ENCODE measurements at places on chromosomes 3 and 15.

GRCh38 chr3:189781415-189781814, 150.2 kb downstream of the TP63 start:
- DNase-seq = no peak

GRCh38 chr3:18201315-18201714, 223.8 kb downstream of the SATB1 start:
- DNase-seq = no peak

GRCh38 chr3:187738071-187738330, 7.3 kb downstream of the BCL6 start:
- DNase-seq = no peak

GRCh38 chr3:23894254-23895061, 22.3 kb downstream of the NKIRAS1 start:
- no peak for DNase-seq

DNA sequence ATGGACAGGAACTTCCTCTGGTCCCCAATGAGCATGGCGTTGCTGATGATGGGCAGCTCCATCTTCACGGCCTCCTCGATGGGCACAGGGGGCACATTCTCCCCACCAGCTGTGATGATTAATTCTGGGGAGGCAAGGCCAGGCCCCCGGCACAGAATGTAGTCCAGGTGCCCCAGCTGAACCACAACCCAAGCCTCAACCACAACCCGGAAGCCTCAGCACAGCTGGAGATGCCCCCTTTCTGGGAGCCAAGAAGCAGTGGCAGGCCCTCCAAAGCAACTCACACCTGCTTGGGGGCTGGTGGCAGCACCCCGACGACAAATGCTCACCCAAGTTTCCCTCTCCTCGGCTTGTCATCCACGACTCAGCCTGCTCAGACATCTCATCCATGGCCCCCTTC, 25.2 kb downstream of the IDH3A start:
- DNase-seq = no peak

DNA sequence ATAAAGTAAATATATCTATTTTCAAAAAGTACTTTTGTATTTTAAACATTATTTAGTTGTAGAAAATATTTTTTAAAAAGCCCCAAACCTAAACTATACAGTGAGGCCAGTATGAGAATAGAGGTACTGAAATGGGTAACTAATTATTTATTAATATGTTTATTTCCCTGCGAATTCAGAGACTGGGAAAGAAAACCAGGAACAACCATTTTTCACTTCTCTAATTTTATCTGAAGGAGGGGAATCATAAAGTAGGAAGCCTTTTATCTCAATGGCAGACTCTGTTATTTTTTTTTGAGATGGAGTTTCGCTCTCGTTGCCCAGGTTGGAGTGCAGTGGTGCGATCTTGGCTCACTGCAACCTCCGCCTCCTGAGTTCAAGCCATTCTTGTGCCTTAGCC, 63.6 kb upstream of the TRAK1 start:
- DNase-seq = no peak

GRCh38 chr15:39717134-39717533, 65.5 kb downstream of the FSIP1 start:
- no peak for DNase-seq
